ENCODE measurements at places on chromosomes 13 and 19.

- DNase-seq = no peak
Observed at GRCh38 chr13:108272333-108272732, 2.8 kb downstream of the TNFSF13B start.

DNA sequence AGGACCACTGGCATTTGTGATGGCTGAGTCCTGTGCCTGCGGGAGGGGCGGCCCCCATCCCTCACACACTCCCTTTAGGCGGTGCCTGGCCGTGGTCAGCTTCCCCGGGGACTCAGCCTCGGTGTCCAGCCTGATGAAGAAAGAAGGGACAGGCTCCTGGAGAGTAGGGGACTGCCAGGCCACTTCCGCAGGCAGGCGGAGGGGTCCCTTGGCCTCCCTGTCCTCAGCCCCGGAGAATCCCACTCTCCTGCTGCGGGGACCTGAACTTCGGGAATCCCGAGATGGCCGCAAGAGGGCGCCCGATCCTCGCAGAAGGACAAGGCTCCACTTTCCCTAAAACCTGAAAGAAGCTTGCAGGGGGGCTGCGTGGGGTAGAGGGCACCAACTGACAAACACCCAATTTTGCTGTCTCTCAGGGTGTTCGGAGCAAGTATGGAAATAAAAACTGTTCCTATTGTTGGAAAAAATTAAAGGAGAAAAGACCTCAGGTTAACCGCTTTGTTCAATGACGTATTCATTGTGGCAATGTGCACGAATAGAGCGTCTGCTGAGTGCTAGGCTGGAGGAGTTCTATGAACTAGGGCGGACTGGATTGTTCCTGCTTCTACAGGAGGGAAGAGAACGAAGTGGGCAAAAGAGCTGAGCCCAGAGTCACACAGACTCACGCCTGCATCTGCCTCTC, 297.3 kb downstream of the ZNF536 start:
- no peak for DNase-seq

DNA sequence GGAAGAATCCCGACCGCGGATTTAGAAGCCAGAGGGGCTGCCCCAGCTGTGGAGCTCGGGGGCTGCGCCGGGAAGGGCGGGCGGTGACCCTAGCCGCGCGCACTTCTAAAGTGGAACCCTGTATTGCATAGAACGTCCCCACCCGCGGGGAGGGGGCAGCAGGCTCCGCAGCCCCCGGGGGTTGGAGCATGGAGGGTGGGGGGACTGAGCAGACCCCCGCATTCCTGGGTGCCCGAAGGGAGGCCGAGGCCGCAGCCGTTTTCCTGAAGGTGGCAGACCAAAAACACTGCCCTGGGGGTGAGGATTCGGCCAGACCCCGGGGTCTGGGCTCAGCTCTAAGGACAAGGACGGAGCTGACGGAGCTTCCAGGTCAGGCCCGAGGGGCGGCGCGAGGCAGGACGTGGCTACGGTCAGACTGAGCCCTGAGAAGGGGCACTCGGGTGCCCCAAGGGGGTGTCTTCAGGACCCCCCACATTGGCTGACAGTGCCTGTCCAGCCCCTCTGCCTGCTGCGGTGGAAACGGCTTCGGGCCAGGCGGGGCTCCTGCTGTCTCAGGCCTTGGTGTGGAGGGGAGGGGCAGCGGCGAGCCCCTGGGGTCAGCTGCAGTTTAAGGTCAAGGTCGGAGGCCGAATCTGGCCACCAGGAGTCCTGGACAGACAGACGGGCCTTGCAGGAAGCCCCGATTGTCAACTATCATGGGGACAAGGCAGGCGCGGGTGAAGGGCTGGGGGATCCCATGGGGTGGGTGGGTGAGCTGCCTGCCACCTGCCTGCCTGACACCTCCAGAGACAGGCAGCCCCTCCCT, 12.6 kb downstream of the MKNK2 start:
- no peak for DNase-seq

DNA sequence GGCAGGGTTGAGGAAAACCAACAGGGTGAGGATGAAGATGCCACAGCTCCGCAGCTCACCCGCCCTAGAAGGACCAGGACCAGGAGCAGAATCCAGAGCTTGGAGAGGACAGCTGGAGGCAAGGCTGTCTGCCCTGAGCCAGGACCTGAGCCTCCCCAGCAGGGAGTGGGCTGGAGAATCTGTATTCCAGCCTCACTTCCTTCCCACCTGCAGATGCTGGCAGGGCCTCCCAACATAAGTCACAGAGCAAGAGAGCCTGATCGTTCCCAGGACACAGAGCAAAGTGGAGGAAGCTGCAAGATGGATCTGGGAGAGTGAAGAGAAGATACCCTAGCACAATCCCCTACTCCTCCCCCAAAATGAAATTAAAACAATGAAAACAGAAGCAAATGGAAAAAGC, 61.7 kb upstream of the WASF3 start:
- no peak for DNase-seq

GRCh38 chr13:22235285-22235949, 564.5 kb downstream of the FGF9 start:
- no peak for DNase-seq

DNA sequence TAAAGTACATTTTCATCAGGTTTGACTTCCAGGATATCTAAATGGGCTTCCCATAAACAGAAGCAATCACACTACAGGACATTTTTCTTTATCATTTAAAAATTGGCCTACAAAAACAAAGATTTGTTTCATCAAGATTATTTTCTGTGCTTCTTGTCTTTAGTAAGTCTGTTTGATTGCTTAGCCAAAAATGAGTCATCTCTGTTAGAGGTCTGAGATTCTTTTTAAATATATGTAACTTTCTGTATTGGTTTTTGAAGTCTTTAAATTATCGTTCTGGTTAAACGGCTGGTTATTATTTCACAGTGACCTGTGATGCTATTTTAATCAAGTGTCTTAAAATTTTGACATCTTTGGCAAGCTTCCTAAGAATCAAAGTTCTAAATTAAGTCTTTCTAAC, 62.7 kb downstream of the SLITRK1 start:
- no peak for DNase-seq

- DNase-seq = no peak
Observed at GRCh38 chr13:75947448-75947847, 311.3 kb downstream of the LMO7 start.
